ENCODE measurements at places on chromosomes 11 and 22.

GRCh38 chr11:95066716-95067038 is at the start of gene SRSF8:
SRSF8 (plus strand) TSS chr11:95066919; CDS start chr11:95067227, 308 bp downstream.
- DNase-seq = no peak

DNA sequence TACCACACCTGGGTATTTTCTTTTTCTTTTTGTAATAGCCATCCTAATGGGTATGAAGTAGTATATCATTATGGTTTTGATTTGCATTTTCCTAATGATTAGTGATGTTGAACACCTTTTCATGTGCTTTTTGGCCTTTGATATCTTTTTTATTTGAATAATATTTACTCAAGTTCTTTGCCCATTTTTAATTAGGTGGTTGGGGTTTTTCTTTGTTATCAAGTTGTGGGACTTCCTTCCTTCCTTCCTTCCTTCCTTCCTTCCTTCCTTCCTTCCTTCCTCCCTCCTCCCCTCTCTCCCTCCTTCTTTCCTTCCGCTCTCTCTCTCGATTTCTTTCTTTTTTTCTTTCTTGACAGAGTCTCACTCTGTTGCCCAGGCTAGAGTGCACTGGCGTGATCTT is 75.0 kb upstream of the PDGFD start:
- DNase-seq = no peak

DNA sequence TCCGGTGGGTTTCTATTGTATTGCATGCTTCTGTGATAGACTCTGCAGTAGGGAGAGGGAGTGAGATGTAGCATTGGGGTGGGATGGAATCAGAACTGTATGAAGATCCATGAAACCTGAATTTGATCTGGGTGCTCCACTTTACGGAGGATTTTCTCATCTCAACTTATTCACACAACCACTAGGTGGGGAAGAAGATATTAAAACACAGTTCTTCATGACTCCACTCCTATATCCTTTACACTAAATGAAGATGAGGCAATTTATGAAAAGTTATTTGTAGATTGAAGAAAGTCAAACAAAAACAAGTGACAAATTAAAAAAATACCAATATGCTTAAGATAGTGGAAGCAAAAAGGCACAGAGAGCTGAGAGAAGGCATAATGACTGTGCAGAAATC is 92.6 kb upstream of the PDGFD start:
- DNase-seq = no peak

DNA sequence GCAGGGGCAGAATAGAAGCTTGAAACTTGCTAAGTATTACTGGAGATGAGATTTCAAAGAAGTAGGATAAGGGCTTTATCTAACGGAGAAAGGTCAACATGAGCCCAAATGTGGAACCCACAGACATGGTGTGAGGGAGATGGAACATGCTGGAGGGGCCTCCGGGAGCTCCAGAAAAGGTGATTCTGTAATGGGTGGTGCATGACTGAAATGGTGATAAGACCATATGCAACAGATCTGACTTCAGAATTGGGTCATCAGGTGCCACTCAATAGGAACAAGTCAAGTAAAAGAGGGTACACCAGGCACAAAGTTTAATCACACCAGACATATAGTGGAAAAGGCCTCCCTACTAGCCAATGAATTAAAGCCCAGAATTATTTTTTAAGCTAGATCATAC is 7.9 kb upstream of the CEP295 start:
- DNase-seq = no peak

- DNase-seq = peak; percentile 68
These were observed 50.8 kb upstream of the ELF5 start for GRCh38 chr11:34564406-34564805.

DNA sequence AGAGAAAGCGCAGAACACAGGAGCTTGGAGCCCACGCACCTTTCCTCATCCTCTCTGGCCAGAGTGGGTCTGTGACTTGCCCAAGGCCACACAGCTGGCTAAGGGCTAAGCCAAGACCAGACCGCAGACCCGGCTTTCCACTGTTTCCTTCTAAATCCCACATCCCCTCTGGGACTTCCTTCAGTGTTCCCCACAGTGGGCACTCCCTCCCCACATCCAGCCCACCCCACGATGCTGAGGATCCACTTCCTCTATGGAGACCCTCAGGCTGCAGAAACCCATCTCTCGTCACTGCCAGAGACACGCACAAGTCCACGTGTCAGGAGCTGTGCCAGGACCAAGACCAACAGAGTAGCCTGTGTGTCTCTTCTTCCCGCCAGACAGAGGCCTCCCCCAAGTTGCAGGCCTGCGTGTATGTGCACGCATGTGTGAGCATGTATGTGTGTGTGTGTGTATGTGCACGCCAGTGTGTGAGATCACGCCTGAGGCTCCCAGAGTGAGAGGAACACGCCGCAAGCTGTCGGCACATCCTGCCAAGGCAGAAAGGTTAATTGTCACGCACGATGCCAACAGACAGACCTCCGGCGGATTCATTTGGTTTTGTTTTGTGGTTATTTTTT is 21.6 kb downstream of the PDGFB start:
- peak; percentile 80 for DNase-seq

- no peak for DNase-seq
These were observed 14.0 kb upstream of the PARVG start for GRCh38 chr22:44166498-44167276.

GRCh38 chr22:20746431-20747189 is 27.3 kb upstream of the SERPIND1 start:
- peak; percentile 29 for DNase-seq
